ENCODE measurements at places on chromosomes 2 and 18.

- peak; percentile 69 for DNase-seq
These were observed 1.3 kb downstream of the BCL2 start for GRCh38 chr18:63317982-63318888.

DNA sequence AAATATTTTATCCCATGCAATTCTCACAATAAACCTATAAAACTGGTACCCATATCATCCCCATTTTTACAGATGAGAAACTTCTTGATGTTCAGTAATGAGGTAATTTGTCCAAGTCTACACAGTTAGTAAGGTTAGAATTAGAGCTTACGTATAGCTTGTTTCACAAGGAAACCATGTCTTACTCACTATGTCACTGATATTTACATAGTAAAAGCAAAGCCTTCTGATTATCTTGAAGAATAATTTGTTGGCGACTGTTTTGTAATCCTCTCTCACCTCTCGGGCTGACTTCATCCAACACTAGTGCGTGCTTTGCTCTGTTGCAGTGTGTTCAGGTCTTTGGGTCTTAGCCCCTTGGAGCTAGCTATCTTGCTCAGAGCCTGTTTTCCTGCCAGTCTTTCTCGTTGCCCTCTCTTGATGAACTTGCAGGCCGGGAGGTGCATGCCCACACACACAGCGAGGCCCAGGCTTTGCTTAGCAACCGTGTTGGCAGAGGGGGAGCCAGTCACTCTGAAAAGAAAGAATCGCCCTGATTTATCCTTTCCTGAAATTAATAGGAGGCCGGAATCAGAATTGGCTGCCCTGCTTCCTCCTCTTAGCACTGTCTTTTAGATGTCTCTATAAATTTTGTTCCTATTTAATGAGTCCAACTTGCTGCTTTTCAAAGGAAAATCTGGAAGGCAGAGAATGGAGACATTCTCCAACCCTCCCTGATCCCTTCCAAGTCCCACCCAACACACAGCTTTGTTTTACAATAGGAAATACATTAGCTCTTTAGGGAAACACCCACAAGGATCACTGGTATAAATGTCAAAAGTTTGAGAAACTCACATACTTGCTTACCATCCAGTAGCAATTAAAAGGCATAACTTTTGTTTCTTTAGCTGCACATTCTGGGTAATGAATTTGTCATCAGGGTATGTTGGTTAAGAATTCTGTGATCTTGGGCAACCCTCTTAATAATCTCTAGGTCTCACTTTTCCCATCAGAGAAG lies 97.6 kb upstream of the SEC11C start:
- peak; percentile 65 for DNase-seq

GRCh38 chr2:178115271-178115670 lies 3.0 kb downstream of the RBM45 start:
- no peak for DNase-seq

DNA sequence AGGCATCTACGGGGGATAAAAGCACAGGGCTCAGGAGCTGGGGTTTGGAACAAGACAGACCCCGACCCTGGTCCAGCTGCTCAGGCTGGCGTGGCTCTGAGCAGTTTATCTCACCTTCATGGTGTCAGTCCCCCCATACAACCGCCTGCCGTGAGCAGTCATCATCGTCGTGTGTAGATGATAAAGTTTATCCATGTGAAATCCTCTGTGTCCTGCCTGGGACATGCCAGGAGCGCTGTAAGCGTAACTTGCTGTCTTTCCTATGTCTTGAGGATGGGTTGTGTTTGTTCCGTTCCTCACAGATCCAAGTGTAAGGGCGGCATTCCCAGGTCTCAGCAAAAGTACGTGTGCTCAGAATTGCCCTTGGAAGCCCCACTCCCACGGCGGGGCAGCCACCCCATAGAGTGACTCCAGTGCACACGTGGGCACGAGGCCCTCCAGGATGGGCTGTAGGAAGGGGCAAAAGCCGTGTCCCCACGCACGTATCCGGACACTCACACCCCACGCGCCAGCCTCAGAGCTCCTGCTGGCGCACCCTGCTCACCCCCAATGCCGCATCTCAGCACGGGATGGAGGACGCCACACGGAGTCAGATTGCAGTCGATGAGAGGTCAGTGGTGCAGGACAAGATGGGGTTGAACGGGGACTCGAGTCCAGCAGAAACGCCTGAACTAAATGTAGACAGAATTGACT lies 50.9 kb downstream of the ADI1 start:
- DNase-seq, result no peak

- DNase-seq, result no peak
These were observed 81.7 kb downstream of the BCL2L11 start for GRCh38 chr2:111202266-111203040.

GRCh38 chr18:45103319-45104048 lies 422.8 kb downstream of the SETBP1 start:
- DNase-seq, result no peak

DNA sequence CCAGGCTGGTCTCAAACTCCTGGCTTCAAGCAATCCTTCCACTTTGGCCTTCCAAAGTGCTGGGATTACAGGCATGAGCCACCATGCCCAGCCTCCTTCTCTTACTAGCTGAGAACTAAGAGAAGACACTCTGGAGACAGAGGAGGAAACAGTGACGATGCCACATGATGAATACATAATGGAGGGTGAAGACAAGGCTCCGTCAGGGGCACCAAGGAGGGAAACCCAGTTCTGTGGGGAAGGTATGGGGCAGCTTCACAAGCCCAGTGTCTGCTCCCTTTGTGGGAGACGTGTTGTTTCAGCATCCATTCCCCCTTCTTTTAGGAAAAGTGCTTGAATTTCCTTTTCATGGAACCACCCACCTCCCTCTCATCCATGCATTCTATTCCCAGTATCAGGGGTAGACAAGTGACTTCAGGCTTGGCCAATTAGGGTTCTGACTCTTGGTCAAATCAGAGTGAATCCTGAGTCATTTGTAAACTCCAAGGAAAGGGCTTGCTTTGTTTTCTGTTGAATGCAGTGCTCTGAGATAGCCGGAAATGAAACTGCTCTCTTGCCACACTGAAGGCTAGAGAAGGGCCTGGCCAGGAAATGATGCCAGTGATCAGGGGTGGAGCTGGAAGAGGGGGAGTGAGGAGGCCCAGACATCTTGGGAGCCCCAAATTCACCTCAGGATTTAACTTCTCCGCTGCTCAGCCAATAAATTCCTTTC lies 23.7 kb downstream of the TMEM127 start:
- peak; percentile 62 for DNase-seq

- DNase-seq, result peak; percentile 48
These were observed 54.1 kb downstream of the FIGN start for GRCh38 chr2:163681745-163682144.

DNA sequence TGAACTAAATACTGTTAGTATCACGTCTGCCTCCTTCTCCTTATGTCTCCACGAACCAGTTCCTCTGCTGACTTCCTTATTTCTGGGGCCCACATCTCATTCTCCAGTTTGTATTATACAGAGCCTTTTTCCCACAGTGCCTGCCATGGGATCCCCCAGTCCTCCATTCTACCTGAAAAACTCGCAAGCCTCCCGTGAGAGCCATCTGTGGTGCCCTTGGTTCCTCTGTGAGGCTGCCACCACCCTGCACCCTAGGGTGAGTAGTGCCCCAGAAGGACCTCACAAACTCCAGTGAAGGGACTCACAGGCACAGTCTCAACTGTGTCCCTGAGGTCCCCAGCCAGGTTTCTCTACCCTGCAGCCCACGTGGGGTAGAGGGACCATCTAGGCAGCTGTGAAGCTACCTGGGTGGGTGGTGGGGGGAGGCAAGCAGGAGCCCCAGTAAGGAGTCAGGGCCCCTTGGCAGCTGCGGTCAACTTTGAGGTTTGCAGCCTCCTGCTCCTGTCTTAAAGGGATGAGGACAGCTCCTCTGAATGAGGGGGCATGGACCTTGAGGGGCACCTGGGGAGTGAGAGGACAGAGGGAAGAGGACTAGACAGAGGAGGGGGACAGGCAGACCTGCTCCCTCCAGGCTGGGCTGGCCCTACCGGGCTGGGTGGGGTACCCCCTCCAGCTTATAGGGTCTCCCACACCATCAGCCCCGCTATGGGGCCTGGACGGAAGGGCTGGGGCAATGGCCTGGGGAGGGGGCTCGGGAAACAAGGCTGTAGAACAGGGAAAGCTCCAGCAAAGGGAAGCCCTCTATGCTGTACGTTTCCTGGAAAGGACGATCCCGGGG lies 1.0 kb downstream of the PSTPIP2 start:
- DNase-seq, result peak; percentile 25

- no peak for DNase-seq
These were observed 83.0 kb upstream of the FZD7 start for GRCh38 chr2:201950606-201951005.

- DNase-seq, result no peak
These were observed 124.1 kb upstream of the CDH19 start for GRCh38 chr18:66727991-66728390.

DNA sequence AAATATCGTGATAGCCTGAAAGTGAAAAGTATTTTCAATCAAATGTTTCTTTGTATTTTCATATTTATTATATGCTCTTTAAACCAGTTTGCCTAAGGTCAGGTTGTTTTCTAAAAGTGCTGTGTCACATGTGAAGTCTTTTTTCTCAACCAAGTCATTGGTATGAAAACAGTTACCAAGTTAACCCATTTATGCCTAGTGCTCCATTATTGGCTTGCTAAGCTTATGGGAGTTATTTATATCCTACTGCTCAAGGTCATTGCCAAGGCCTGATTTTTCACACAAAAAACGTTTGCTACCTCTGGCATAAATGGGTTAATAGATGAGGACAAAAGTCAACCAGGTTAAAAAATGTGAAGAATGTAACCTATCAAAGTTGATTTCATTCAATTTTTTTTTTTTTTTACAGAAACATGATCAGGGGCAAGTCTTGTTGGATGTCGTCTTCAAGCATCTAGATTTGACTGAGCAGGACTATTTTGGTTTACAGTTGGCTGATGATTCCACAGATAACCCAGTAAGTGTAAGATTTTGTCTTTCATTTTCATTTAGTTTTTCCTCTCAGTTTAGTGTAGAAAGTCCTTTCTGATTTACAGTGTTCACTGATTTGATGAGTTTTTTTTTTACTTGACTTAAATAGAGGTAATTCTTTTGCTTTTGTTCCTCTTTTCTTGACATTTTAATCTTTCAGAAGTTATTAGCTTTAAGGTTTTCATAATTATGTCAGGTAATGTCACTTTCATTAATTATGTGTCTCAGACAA lies 102.6 kb downstream of the PTPN4 start:
- no peak for DNase-seq

- peak; percentile 88 for DNase-seq
These were observed 185.6 kb upstream of the COL3A1 start for GRCh38 chr2:188788621-188789020.

DNA sequence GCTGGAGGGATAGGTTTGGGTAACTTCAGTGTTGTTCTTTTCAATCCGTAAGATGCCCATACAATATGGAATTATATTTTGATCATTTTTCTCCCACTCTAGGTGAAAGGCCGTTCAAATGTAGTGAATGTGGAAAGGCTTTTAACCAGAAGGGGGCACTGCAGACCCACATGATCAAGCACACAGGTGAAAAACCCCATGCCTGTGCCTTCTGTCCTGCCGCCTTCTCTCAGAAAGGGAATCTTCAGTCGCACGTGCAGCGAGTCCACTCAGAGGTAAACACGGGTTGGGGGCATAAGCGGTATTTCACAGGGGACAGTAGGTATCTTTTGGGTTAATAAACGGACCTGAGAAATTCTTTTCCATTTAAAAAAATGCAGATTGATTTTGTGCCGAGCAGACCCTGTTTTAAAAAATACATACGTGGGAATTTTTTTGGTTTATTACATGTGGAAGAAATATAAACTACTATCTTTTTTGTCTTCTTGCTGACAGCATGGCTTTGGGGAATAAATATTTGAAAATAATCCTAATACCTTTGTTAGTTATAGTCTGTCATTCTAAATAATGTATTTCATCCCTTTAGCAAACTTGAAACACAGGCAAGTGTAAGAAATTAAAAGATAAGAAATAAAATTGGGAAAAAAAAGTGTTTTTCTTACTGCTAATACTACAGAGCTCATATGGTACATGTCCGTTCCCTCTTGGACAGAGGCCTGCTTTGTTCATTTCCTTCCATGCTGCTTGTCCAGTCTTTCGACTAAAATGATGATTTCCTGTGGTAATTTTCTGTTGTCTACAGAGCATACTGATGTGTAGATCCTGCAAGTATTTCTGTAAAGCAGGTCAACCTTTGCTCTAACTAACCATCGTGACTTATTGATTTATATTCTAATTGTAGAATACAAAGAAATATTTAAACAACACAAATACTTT lies 53.3 kb downstream of the ZNF236 start:
- no peak for DNase-seq

DNA sequence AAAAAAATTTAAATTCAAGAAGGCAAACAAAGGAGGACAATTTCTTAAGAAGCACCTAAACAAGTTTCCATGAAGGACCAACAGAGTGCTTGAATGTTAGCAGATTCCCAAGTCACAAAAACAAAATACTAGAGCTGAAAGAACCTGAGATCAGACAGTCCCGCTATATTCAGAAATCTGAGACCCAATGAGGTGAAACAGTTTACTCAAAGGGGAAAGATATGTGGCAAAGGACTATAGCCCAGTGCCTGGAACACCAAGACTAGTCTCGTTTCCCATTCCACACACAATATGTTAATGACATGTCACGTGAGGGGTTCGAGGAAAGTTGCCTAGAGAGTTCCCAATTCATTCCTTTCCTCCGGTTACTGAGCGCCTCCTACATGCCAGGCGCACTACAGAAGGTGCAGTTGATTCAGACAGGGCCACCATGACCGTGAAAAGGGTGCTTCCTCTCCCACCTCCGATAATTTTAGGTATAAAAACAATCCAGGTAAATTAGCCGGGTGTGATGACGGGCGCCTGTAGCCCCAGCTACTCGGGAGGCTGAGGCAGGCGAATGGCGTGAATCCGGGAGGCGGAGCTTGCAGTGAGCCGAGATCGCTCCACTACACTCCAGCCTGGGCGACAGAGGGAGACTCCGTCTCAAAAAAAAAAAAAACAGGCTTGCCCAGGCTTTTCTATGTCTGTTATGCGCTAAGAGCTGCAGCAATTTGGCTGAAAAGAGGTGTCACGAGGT lies 617 bp downstream of the SRBD1 start:
- DNase-seq, result peak; percentile 75

GRCh38 chr2:38499548-38500282 lies 103.0 kb downstream of the HNRNPLL start:
- DNase-seq, result peak; percentile 78

- no peak for DNase-seq
These were observed 90.6 kb upstream of the MBOAT2 start for GRCh38 chr2:9094117-9094516.

DNA sequence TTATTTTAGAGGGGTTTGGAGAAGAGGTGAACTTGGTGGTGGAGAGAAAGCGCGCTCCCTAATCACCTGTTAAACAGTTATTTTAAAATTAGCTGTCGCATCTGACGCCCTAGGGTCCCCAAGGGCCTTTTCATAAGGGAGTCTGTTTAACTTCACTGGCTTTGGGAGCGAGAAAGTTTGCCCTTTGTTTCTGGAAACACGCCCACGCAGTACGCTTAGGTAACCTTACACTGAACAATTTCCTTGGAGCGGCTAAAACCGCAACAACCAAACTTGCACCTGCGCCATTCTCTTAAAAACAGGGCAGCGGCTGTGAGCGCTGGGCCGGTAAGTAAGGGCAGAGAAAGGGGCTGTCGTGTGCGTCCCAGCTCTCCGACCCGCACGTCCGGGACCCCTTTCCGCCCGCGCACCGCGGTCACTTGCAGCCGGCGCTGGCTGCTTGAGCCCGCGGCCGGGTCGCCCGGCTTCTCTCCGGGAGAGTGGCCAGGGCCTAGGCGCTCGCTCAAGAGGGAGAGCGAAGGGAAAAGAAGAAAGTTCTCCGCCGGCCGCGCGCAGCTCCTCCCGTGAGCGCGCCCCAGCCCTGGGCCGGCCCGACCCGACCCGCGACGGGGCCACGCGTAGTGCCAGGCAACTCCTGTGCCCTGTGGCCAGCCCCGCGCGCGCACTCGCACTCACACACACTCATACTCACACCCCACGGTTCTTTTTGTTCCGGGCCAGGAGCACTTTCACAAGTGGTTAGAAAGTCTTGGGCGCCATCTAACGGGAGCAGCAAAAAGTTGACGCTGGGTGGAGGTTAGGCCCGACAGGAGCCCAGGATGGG lies 19.2 kb downstream of the POU3F3 start:
- peak; percentile 77 for DNase-seq

Measured in femur (tissue), 1 donor.